ENCODE measurements at places on chromosomes 7 and 10.

DNA sequence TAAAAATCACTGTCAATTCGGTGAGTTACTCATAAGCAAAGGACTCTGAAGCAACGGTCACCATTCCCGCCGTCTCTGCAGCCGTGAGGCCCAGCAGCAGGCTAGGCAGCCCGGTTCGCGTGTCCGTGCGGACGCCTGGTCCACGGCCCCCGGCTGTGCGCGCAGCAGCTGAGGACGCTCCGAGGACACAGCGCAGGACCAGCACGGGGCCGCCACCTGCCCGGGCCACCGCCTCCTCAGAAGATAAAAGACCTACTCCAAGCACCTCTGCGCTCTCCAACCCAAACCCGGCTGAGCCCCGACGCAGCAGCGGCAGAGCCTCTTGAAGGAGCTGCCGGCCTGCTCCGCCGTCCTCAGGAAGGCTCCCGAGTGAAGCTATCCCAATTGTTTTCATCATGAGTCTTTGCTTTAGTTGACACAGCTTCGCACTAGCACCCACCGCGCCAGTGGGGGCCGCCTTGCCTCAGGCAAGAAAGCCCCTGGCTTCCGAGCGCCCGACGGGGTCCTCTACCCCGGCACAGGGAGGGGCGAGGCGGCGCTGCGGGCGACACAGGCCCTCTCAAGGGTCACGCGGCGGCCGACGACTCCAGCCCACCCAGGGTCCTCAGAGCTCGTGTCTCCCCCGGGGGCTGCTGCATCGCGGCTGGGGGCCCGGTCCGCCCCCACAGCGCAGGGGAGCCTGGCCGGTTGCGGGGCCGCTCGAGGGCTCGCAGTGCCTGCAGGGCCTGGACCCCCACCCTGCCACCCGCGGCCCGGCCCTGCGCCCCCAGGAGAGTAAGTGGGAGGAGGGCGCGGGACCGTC is 16.9 kb upstream of the GPR146 start:
- DNase-seq: peak; percentile 55

GRCh38 chr7:50274361-50274760 is 30.2 kb upstream of the IKZF1 start:
- DNase-seq: no peak

DNA sequence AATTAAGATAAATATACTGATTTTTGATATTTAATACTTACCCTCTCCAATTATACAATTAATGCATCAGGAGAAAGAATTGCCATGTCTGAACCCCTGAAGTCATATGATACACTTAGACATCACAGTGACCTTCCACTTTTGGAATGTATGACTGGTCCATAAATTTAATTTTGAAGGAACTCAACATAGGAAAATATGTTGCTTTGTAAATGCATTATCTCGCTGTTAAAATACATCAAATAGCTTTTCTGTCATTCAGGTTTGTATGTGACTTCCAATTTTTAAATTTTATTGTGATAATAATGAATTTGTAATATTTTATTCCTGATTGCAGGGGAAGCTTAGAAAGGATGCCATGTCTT is 631.9 kb upstream of the ANKRD30A start:
- DNase-seq: peak; percentile 10

DNA sequence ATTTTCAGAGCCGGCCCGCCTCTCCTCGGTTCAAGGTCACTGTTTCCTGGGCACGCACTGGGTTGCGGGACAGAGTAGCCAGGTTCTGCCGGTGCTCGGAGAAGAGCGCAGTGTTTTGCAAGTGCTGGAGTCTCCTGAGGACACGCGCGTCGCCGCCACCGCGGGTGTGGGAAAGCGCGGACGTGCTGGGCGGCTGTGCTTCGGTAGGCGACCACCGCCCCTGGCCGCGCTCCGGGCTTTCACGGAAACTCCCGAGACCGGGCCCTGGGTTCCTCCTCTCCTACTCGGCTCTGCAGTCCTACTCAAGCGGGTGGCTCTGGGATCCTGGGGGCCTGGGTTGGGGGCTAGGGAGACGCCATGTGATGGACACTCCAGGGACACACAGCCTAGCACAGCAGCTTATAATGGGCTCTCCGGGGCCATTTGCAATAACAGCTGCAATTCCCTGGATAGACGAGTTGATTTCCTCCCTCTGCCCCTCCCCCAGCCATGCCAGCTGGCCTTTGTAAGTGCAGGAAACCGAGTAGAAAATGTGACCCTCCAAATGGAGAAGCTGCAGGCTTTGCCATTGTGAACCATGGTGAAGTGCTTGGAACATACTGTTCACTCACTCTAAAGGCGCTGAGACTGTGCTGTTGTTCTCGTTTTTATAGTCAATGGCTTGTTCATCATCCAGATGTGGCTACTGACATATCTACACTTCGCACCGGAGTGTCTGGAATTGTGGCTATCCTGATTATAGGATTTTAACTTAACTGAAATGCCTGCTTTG is 2.1 kb downstream of the FRAT1 start:
- DNase-seq: no peak

- DNase-seq: peak; percentile 42
These were observed 94.0 kb downstream of the SLC37A3 start for GRCh38 chr7:140304191-140304799.

DNA sequence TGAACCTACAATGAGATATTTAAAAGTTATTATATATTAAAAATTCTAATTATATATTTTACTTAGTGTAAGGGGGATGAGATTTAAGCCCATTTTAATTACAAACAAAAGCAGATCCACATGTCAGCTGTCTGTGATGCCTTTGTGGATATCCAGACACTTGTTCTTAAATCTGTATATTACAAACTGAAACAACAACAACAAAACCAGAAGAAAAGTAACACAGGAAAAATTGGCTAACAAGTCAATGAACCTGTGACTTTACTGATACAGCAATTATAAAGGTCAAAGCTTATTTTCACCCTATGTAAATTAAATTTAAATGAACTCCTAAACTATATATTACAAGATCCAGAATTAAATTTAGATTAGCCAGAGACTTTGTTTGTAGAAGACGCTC is 222.7 kb downstream of the CHCHD3 start:
- DNase-seq: no peak

DNA sequence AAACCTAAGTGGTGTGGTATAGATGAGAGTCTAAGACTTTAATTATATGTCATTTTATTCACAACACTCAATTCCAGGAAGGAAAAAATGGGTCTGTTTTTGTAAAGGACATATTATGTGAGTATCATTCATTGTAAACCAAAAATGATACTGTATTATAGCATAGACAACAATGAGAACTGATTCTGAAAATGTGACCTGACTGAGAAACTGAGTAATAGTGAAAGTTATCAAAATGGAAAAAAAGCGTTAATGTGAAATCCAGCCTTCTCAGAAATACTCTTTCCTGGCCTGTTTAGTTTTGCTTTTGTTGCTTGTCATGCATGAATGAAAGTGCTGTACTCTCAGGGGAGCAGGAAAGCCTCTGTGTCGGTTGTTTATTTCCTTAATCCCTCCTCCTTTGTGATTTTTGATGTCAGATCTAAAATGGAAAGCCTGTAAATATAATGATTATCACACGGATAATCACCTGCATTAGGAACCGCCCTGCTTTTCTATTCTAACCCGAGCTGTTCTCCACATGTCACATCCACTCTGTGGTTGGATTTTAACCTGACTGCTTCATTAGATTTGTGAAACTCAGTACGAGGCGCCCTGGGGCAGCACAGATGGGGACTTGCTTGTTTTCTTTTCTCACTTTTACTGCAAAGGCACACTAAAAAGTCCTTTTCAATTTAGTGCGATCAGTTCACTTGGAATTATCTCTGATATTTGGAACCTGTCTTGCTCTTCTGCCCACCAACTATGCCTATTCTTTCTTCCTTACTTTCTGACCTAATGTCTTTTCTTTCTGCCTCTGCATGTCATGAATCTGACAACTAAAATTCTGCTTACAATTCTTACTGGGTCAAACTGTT is 240.9 kb upstream of the KAT6B start:
- DNase-seq: peak; percentile 33

DNA sequence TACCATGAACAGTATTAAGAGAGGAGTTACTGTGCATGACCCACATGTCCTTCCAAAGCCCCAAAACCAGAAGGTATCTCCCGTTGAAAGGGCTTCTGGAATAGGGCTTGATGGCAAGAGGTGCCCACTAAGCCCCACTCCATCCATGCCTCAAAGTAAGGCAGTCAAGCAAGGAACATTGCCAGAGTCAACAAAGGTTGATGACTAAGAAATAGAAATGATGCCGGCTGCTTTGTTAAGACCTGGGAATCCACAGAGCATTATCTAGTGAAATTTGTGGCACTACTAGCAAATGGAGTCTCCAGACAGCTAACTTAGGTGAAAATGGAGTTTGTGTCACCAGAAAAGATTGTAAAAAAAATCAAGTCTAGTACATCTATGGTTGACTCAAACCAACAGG is 6.2 kb downstream of the SFR1 start:
- peak; percentile 57 for DNase-seq

DNA sequence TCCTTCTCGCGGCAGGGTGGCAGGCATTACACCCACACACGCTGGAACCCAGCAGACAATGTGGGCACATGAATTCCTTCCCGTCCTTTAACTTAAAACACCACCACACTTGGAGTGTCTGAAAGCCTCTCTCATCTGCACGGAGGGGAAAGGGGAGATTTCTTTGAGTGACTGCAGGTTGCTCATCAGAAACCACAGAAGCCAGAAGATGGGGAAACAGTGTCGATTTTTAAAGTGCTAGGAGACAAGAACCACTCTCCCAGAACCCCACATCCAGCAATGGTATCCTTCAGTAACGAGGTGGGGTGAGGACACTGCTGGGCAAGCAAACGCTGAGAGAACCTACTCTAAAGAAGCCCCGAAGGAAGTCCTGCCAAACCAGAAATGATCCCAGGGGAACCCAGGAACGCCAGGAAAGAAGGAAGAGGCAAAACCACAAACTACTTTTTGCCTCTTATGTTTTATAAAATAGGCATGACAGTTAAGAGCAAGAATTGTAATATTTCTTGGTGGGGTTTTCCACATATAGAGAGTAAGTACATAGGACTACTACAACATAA is 254.3 kb downstream of the ELFN1 start:
- peak; percentile 65 for DNase-seq

- no peak for DNase-seq
These were observed at the start of gene MYL7 for GRCh38 chr7:44141221-44141850. Gene MYL7, minus strand, starts transcription at chr7:44141332. Its CDS starts 27 bp downstream, at chr7:44141305.

- no peak for DNase-seq
These were observed 2.1 kb downstream of the PAXIP1 start for GRCh38 chr7:155000795-155001194.

- no peak for DNase-seq
These were observed 7.6 kb downstream of the ADARB2 start for GRCh38 chr10:1729751-1730150.

DNA sequence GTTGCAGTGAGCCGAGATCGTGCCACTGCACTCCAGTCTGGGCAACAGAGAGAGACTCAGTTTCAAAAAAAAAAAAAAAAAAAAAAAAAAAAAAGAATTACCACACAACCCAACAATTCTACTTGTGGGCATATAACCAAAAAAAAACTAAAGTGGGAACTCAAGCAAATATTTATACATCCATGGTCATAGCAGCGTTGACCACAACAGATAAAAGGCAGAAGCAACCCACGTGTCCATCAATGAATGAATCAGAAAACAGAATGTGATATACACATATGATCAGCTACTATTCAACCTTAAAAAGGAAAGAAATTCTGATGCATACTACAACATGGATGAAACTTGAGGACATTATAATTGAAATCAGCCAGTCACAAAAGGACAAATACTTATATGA is 179.3 kb upstream of the NEBL start:
- DNase-seq: no peak

- DNase-seq: peak; percentile 49
These were observed 276.2 kb upstream of the SEMA3C start for GRCh38 chr7:81195033-81195432.

- peak; percentile 0 for DNase-seq
These were observed 97.6 kb downstream of the PTN start for GRCh38 chr7:137245890-137246289.

GRCh38 chr7:133081119-133081598 is 731 bp downstream of the CHCHD3 start:
- DNase-seq: peak; percentile 12

DNA sequence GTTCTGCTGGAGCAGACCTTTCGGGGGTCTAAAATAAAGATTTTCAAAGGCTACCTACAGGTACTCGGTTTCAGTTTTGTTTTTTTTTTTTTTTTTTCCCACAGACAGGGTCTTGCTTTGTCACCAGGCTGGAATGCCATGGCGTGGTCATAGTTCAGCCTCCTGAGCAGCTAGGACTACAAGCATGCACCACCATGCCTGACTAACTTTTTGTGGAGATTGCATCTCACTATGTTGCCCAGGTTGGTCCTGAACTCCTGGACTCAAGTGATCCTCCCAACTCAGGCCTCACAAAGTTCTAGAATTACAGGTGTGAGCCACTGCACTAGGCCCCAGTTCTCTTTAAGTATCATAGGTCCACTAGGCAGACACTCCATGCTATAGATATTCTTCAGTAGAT is 34.5 kb downstream of the BAMBI start:
- DNase-seq: no peak

DNA sequence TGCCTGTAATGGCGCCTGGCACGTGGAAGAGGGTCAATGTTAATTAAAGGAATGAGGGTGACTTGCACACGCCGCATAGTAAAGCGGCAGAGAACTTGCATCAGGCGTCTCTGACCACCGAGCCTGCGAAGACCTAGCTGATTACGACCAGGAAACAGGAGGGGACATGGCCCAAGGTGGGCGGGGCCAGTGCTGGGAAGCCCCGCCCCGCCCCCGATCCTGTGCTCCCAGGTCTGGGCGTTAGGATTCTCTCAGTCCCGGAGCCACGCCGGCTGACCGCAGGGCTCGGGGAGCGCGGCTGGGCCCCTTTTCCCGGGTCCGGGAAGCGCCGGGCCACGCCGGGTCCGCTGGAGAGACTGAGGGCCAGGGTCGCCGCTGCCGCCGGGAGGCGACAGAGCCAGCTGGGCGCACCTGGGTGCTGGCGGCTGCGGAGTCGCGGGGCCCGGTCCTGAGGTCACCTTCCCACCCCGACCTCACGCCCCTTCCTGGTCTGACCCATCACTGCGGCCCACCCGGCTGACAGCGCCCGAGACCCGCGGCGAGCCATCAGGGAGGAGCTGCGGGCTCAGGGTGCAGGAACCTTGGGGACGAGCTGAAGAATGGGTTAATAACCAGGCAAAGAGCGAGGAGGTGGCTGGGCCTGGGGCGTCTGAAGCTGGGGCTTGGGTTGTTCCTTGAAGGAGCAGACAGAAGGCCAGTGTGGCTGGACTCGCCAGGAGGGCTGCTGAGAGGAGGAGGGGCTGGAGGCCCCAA is 23.0 kb upstream of the GRID1 start:
- peak; percentile 49 for DNase-seq

DNA sequence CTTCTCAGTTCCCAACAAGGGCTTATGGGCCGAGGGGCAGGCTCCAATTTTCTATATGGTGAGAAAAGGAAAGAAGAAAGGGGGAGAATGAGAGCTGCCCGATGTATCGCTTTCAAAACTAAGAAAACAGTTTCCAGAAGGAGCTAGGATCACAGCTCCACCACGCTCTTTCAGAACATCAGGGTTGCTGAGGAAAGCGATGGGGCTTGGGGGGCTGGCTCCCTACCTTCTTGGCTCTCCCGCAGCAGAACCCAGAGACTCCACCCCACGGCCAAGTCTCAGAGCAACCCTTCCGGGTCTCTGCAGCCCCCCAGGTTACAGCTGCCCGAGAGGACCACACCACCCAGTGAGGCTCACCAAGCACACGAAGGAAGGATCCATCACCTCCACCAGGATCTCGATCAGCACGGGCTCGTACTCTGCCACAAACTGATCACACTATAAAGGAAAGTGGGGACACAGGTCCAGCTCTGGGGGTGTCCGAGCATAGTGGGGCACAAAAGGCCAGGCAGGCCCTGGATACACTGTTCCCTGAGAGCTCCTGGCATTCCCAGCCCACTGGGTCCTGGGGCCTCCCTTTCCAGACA is 32.3 kb downstream of the PSAP start:
- no peak for DNase-seq

Measured in cardiac fibroblast (primary cell).